Fibroblast of upper back skin (primary cell): ENCODE measurements at places on chromosomes 1 and 21.
A peak's percentile ranks its signal among the peaks of the same experiment; 100 is the strongest.

- DNase-seq = no peak
Observed at GRCh38 chr1:222420633-222421032, 127.3 kb downstream of the HHIPL2 start.

GRCh38 chr1:240210026-240210425 is 118.3 kb downstream of the FMN2 start:
- DNase-seq = peak; percentile 55

DNA sequence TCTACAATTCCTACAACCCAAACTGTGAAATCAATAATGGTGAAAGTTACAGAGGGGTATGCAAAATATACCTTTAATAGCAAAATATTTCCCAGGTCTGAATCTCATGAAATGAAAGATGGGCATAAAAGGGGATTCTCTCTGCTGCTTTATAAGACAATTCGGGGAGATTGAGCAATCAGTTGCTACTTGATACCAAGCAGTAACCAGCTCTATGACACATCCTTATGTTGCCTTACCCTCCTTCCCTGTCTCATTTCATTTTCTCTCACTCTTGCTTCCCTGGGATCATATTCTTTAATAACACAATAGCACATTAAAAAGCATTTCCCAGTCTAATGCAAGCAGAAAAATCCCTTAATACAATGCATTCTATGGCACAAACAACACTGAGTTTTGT is 29.0 kb downstream of the ZSWIM5 start:
- DNase-seq = no peak

GRCh38 chr1:113505357-113505756 is 115.0 kb downstream of the MAGI3 start:
- DNase-seq = no peak

GRCh38 chr1:156497078-156497742 is 3.4 kb downstream of the MEF2D start:
- no peak for DNase-seq
